ENCODE measurements at places on chromosomes 1 and 21. TPM values are rescaled to one million over a fixed set of nuclear protein-coding genes. Genes with fewer than 3 reads are reported as not detected.

Gene TEX38
- not detected for total RNA-seq

Gene TMEM50B
- 80.7 TPM for total RNA-seq

Gene IFNGR2
- 71.9 TPM for total RNA-seq

Gene ZFP69B
- 6.6 TPM for total RNA-seq

DNA sequence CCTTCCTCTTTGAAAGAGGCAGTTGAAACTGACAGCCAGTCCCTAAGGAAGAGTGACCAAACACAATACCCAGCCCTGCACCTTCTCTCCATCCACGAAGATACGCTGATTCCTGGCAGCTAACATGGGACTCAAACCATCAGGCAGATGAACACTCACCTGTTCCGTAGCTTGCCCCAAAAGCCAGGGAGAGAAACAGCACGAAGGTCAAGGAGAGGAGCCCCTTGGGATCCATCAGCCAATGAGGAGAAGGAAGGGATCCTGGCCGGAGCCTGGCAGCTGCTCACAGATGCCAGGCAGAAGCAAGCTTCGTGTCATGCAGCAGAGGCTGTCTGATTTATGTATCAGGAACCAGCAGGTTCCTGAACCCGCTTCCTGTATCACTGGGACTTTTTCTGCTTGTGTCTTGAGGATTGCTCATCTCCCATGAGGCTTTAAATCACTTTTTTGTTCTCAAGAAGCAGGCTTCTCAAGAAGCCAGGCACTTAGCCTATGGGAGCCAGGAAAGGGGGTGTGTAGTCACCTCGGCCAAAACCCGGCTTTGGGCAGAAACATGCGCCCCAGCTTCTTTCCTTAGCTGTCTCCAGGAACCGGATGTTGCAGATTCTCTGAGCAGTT lies at the start of gene SLAMF1:
Gene SLAMF1, minus strand, starts transcription at position 334 of the 618 bp plus-strand sequence. Its CDS starts 99 bp downstream, at position 235.
- DNase-seq = no peak

Gene ADAMTS5
- 59.2 TPM for total RNA-seq

Gene SLC25A34
- total RNA-seq = 0.90 TPM

GRCh38 chr21:41585199-41585994 lies 77.4 kb upstream of the TMPRSS2 start:
- DNase-seq = no peak

Gene ST6GALNAC3
- total RNA-seq = 39.1 TPM

GRCh38 chr21:16554503-16554902 lies 824.7 kb downstream of the USP25 start:
- no peak for DNase-seq

Gene ZNHIT6
- 30.3 TPM for total RNA-seq

DNA sequence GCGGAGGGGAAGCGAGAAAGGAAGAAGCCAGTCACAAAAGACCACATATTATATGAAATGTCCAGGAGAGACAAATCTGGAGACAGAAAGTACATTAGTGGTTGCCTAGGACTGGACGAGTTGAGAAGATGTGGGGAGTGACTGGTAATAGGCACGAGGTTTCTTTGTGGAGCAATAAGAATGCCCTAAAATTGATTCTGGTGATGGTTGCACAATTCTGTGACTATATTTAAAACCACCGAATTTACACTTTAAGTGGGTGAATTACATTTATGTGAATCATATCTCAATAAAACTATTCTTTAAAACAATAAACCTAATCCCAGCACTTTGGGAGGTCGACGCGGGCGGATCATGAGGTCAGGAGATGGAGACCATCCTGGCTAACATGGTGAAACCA lies 63.1 kb downstream of the ZNF281 start:
- no peak for DNase-seq

DNA sequence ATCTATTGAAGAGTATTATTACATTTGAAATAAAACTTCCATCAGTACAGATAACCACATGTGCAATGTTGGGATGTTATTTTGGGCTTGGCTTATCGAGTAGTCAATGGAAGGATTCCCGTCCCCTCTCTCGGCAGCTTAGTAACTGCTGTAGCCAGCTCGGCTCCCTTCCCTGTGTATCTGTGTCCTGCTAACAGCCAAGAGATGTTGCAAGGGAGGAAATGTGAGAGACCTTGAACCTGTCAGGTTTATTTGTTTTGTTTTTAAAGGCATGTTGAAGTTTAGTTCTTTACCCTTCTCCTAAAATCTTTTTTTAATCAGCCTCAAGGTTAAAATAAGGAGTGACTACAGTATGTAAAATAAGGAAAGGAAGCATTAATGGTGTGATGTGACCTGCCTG lies 13.6 kb upstream of the TARS2 start:
- DNase-seq = no peak

GRCh38 chr1:229531326-229531725 lies 23.2 kb upstream of the NUP133 start:
- no peak for DNase-seq

DNA sequence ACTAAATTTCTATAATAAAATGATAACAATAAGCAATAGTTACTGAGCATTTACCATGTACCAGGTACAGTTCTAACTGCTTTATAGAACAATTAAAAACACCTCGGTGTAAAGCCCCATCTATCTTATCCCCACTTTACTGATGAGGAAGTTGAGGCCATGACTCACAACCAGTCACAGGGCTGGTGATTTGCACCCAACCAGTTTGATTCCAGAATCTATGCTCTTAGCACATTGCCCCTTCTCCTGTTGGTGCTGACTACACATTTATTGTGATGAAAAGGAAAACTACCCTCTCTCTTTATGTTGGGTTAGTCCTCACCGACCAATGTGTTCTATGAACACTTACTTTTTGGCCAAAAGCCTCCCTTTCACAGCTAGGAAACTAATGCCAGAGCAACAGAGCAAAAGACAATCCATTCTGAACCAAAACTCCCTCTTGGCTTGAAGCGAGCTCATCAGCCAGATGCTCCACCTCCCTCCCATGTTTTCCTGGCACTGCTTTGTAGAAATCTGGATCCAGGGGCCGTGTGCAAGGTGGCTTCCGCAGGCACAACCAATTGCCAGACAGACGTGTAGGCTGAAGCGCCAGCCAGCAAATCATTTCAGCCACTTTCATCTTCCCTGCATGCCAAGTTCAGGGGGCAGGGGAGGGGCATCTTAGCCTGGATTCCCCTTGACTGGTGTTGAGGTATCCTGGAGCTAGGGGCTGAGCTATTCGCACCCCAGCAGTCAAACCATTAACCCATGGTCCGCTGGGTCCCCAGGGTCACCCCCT lies 32.0 kb upstream of the SLC30A1 start:
- no peak for DNase-seq

Gene CHD5
- total RNA-seq = 0.53 TPM

DNA sequence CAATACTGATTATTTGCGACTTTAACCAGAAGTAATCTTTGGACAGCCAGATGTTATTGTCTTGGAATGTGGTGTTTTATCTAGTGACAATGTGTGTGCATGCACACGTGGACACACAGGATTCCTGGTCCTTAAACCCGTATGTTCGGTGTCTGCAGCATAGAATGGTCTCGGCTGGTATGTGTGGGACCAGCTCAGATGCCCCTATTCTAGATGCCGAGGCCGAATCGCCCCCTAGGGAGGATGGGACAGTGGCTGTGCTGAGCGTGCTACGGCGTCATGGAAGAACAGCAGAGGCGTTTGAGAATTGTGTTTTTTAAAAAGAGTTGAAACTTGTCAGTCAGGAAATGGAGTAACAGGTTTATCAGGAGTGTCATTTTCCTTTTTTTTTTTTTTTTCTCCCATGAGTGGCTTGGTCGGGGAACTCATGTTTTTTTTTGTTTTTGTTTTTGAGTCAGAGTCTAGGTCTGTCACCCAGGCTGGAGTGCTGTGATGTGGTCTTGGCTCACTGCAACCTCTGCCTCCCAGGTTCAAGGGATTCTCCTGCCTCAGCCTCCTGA lies 30.1 kb downstream of the SKI start:
- DNase-seq = no peak
